Testis (tissue), 5 donors: ENCODE measurements at places on chromosomes 7 and 10. TPM values are rescaled to one million over a fixed set of nuclear protein-coding genes. Genes with fewer than 3 reads are reported as not detected.

Gene EPDR1
- total RNA-seq = 34.8 TPM

Gene AASS
- total RNA-seq = 29.3 TPM

Gene NYAP1
- total RNA-seq = 24.7 TPM

Gene NEUROG3
- total RNA-seq = not detected

Gene ZNF853
- 8.8 TPM for total RNA-seq

Gene JAKMIP3
- 3.3 TPM for total RNA-seq

Gene SNX10
- 4.4 TPM for total RNA-seq
